ENCODE measurements at places on chromosomes 1 and 21. TPM values are rescaled to one million over a fixed set of nuclear protein-coding genes. Genes with fewer than 3 reads are reported as not detected.

DNA sequence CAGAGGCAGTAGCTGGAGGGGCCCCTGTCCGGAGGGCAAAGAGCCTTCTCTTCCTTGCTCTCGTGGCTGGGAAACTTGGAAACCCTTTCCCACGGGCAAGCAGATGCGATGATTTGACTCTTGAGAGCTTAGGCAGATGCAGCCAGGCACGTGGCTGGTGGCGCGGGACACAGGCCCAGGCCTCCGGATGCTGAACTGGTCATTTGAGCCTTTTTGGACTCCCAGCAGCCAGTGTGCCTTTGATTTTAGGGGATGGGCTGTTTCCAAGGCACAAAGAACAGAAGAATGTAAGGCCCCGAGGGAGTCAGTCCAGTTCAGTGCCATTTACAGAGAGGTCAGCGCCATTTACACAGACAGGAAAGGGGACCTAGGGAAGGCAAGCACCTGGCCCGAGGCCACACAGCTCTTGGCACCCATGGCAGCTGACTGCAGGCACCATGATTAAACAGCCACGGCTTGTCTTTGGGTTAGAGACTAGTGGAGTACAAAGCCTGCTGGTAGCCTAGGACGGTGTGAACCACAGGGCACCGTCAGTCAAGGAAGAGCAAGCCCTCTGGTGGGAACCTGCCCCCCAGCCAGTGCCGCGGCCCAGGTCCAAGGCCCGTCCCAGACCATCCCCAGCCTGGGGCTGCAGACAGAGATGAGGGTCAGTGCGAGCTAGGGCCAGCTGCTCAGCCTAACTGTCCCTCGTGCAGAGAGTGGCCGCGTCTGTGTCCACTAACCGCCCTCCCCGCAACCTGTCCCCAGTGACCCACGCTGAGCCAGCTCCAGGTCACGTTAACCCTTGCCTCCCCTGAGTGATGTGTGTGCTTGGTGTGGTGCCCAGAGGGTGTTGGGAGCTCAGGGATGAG, 20.4 kb upstream of the CCDC27 start:
- DNase-seq = no peak
- H3K4me1 ChIP-seq = no peaks in the 10 kb centered on the region
- peaks cover 5% of the 10 kb centered on the region for H3K27me3 ChIP-seq
- no peak overlapping the region for H3K27ac ChIP-seq
- no peaks in the 10 kb centered on the region for H3K36me3 ChIP-seq

The SLC35F3 gene
- 8.1 TPM for total RNA-seq

GRCh38 chr1:202217516-202217915, 23.9 kb downstream of the LGR6 start:
- H3K36me3 ChIP-seq = no peaks in the 10 kb centered on the region
- H3K4me3 ChIP-seq = no peak overlapping the region
- DNase-seq = no peak
- H3K27ac ChIP-seq = no peak overlapping the region

DNA sequence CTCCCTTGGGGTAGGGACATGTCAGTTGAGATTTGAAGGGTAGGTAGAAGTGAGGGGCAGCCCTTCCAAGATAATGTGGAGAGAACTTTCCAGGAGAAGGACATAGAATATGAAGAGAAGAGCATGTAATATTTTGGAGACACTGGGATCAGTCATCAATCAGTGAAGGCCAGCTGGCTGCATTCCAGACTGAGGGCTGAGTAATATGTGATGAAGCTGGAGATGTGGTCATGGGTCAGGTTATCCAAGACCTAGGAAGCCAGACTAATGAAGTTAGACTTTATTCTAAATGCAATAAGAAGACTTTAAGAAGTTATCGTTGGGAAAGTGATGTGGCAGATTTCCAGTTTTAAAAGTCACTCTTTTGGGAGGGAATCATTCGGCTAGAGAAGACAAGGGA, 262.0 kb downstream of the HMCN1 start:
- H3K4me1 ChIP-seq = peaks cover 2% of the 10 kb centered on the region
- H3K36me3 ChIP-seq = no peaks in the 10 kb centered on the region
- no peak overlapping the region for H3K4me3 ChIP-seq
- no peak for DNase-seq
- peaks cover 6% of the 10 kb centered on the region for H3K27me3 ChIP-seq
- no peak overlapping the region for H3K27ac ChIP-seq

DNA sequence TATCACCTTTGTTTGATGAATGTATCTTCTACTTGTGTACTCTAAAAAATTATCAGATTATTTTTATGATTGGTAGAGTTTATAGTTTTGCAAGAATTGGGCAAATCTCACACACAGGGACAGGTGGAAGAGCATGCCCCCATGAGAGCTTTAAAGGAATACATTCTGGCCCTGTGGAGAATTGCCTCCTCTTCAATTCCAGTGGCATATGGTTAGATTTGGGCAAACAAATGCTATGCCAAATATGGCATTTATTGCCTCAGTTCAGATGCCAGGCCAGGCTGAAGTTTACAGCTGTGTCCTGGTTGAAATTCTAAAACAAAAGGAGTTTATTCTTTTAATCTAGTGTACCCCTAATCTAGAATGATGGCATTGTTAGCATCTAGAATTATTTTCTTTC, 162.4 kb upstream of the CACYBP start:
- peaks cover 8% of the 10 kb centered on the region for H3K4me1 ChIP-seq
- no peak overlapping the region for H3K4me3 ChIP-seq
- H3K27me3 ChIP-seq = no peaks in the 10 kb centered on the region
- no peak overlapping the region for H3K27ac ChIP-seq
